ENCODE measurements at places on chromosomes 4 and X.

DNA sequence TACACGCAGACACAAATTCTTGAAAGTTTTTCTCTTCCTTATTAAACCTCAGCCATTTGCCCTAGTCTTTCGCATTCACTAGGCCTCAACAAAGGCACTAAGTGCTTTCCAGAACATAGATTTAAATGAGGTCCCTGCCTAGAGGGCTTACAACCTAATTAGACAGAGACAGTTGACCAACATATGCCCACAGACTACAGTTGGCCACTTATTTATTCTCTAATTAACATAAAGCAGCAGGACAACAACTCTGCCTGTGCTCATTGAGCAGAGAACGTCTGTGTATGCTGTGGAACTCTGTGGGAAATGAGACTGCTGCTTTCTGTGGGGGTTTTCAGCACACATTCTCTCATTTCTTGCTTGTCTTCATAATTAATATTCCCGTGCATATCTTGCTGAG is 303.0 kb upstream of the TACR3 start:
- no peak for DNase-seq

GRCh38 chr4:39636531-39637184 is 2.0 kb downstream of the SMIM14 start:
- no peak for DNase-seq

DNA sequence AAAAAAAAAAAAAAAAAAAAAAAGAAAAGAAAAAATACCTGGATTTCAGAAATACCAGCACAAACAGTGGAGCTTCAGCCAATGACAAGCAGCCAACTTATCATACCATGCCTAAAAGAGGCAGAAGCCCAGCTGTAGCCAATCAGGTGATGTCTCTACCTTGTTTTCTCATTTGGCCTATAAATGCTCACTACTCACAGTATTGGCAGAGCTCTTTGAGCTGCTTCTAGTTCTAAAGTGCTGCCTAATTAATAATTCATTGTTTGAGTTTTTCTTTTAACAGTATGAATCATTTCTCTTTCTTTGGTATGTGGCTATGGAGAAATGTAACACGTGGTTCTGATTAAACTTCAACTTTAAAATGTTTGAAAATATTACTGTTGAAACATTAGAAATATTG is 188.8 kb upstream of the TECRL start:
- DNase-seq, result no peak

DNA sequence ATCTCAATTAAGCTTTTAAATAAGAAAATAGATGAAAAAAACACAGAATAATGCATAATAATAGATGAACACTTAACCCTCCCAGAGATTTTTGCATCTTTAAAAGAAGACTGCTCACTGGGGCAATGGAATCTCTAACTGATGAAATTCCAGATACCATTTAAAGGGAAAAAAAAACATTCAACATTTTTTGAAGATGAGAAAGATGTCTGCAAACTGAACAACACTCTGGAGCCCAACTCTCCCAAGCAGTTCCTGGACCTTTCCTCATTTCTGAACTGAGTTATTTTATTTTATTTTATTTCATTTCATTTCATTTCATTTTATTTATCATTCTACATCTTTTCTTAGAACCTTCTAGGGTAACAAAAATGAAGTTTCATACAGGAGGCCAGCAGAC is 90.7 kb downstream of the CORIN start:
- no peak for DNase-seq

DNA sequence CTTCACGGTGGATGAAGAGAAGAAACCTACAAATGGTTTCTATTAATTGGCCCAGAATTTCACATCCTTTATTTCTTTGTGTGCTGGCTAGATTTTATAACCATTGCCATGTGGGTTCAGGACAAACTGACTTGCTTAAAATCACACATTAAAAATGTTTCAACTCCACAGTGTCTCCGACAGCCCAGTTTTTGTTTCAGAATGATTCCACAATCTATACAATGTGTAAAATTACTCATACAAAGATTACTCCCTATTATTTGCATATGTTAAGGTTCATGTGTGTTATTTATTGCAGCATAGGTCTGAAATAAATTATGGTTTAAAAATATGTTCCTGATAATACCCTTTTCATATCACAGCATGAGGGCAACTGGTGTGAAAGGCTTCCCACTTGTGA is 20.6 kb downstream of the DCHS2 start:
- no peak for DNase-seq

- no peak for DNase-seq
Observed at GRCh38 chrX:127459790-127460189, 592.4 kb downstream of the ACTRT1 start.

- no peak for DNase-seq
Observed at GRCh38 chrX:153827903-153828302, 2.4 kb downstream of the PDZD4 start.

GRCh38 chrX:40273356-40274050 is 175.7 kb upstream of the BCOR start:
- DNase-seq, result no peak

- no peak for DNase-seq
Observed at GRCh38 chrX:9646471-9647224, 119.0 kb downstream of the GPR143 start.

- no peak for DNase-seq
Observed at GRCh38 chr4:13411942-13412341, 72.2 kb downstream of the RAB28 start.

DNA sequence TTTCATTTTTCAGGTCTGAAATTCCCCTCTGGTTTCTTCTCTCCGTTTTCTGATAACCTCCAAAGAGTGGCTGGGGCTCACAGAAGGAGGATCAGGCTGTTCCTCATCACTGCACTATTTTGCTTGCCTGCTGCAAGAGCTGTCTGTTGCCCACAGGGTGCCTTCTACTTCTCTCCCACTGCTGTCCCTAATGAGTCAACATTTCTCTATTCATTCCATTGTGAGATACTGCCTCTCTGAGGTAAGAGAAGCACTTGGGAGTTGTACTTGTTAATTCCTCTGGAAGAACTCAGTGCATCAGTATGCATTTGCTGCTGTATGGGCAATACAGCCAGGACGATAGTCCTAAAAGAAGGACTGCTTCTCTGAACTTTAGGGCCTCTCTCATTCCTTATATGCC is 34.8 kb downstream of the CT47B1 start:
- no peak for DNase-seq

GRCh38 chr4:46389301-46389775 is 590 bp downstream of the GABRA2 start:
- no peak for DNase-seq

- no peak for DNase-seq
Observed at GRCh38 chr4:27484216-27484615, 623.6 kb downstream of the STIM2 start.

GRCh38 chr4:144954230-144954629 is 143.8 kb downstream of the ANAPC10 start:
- no peak for DNase-seq

DNA sequence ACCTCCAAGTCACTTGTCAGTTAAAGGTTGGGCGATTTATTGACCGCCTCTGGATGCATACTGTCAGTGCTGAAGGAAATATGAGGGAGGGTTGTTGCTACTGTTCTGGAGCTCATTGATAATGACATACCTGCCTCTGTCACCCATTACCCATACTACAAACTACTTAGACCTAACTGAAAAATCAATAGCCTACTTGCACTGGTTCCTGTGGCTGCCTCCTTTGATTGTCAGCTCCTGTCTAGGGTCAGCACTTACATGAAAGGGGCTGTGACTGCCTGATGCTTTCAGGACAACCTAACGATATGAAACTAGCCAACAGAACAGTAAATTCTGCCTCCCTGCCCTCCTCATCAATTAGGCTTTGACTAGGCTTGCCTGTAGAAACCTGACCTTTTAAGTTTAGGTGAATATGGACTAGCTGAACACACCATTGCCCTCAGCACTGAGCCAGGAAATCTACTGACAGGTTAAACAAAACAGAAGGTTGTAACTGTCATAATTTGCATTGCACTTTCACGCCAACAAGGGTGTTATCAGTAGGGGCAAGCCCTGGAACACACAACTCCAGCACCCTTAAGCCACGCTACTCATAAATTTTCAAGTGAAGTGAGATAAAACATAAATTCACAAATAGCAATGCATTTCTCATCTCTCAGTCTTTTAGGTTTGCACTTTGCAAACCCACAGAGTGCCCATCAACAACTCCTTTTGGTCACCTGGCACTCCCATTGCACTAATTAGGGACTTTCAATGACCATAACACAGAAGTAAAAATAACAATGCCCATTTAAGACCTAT is 9.0 kb upstream of the MAB21L2 start:
- no peak for DNase-seq

GRCh38 chrX:153750127-153750774 is 13.8 kb upstream of the PLXNB3 start:
- no peak for DNase-seq

DNA sequence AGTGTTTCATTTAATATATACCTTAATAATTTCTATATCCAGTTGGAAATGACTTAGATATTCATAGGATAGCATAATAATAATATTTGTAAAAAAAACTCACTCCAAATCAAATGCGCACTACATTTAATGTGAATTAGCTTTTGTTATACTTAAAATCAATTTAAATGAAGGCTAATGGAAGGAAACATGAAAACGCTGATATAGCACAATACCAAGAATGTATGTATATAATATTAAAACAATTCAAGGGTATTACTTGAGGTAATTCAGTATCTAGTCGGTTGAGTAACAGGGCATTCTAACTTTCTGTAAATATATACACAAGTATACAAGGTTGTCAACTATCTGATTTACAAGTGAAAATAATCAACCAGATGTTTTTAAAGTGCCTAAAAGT is 307.1 kb upstream of the TEX13C start:
- no peak for DNase-seq

DNA sequence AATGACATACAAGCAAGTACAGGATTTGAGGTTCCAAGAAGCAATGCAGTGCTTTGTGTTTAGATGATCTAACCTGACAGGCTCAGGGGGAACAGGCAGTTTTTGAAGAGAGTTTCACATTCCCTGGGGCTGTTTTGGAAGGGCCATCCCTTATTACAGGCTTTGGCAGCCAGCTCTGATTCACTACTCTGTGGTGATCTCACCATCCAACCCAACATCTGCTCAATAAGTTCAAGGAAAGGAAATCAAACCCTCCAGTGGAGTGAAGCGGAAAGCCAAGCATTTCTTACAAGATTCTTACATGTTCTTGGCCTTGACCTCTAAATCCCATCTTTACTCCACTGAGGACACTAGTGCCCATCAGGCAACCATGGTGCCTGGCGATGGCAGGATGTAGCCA is 7.5 kb downstream of the IDS start:
- DNase-seq, result no peak

DNA sequence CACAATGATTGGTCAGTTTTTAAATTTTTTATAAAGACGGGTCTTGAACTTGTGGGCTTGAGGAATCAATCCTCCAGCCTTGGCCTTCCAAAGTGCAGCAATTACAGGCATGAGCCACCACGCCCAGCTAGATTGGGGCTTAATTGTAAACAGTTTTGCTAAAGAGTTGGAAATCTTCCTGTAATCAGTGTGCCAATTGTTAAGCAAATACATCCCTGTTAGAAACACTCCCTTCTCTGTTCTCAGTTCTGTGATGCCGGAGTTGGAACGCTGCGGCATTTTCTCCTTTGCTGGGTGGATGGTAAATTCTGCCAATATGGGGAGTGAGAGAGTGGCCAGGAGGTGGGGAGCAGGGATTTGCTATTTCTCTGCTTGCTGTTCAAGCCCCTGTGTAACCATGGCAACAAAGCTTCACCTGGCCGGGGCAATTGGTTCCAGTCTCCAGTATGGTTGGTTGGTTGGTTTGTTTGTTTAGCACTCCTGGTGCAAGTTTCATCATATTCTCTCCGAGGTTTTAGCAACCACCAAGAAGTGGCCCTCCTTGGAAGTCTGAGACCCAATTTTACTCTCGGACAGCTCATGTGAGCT is 3.0 kb upstream of the SPATA4 start:
- no peak for DNase-seq

GRCh38 chr4:98939892-98940298 is 11.0 kb upstream of the EIF4E start:
- DNase-seq, result no peak

GRCh38 chr4:127732623-127733328 is 2.6 kb downstream of the SLC25A31 start:
- DNase-seq, result no peak

- no peak for DNase-seq
Observed at GRCh38 chr4:106140601-106141000, 175.4 kb downstream of the TBCK start.

- no peak for DNase-seq
Observed at GRCh38 chr4:110344165-110344564, 131.8 kb upstream of the ENPEP start.

- DNase-seq, result no peak
Observed at GRCh38 chr4:185167234-185167633, 24.2 kb downstream of the SLC25A4 start.

- no peak for DNase-seq
Observed at GRCh38 chr4:7377223-7377865, 57.4 kb downstream of the PSAPL1 start.

GRCh38 chrX:121008920-121009319 is 23.4 kb upstream of the CT47A1 start:
- DNase-seq, result no peak

DNA sequence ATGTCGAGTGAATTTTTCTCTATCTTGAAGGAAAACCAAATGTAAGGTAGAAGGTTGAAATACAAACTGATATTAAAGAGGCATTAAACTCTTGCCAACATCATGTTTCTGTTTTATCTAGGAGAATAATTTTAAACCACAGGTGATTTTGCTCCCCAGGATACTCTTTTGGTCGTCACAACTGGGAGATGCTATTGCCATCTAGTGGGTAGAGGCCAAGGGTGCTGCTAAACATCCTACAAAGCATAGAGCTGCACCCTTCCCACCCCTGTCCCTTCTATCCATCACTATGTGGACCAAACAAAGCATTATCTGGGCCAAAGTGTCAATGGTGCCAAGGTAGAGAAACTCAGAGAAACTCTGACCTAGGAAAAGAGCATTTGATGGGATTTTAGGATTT is 154.6 kb upstream of the MAGEB2 start:
- no peak for DNase-seq

DNA sequence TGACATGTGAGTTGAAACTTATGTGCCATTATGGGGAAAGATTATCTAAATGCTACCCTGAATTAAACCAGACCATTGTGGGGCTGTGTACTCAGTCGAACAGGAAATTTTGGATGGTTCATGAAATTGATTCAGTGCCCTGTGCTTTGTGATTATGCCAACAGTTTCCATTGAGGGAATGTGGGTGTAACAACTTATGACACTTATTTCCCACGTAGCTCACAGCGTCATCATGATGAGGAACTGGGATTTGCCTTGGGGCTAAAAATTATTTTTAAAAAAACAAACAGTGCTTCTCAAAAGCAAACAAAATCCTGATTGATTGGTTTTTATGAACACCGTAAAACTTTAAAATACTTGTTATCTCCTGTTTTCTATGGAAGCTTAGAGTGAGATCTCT is 8.3 kb upstream of the CLTRN start:
- no peak for DNase-seq

DNA sequence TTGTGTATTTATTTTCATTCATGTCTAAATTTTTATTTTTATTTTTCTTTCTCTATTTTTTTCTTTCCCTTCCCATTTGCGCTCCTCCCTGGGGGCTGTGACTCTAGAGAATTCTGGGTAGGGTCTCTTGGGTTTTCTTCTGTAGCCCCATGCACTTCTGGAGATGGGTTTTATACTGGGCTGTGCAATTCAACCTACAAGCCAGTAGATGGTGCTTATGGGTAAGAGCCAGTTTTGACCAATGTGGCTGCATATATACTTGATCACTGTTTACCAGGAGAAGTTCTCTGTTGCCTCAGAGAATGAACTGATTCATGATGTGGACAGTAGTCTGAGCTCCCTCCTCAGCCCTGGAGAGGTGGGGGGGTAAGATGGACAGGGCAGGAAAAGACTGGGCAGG is 614.6 kb downstream of the PCDH19 start:
- no peak for DNase-seq
